HEK293T (cell line): ENCODE measurements at places on chromosomes 4 and X.

- no peak for DNase-seq
These were observed 134.7 kb downstream of the DCLK2 start for GRCh38 chr4:150212927-150213326.

GRCh38 chr4:185716141-185716551 is 95.8 kb downstream of the SORBS2 start:
- DNase-seq = no peak

DNA sequence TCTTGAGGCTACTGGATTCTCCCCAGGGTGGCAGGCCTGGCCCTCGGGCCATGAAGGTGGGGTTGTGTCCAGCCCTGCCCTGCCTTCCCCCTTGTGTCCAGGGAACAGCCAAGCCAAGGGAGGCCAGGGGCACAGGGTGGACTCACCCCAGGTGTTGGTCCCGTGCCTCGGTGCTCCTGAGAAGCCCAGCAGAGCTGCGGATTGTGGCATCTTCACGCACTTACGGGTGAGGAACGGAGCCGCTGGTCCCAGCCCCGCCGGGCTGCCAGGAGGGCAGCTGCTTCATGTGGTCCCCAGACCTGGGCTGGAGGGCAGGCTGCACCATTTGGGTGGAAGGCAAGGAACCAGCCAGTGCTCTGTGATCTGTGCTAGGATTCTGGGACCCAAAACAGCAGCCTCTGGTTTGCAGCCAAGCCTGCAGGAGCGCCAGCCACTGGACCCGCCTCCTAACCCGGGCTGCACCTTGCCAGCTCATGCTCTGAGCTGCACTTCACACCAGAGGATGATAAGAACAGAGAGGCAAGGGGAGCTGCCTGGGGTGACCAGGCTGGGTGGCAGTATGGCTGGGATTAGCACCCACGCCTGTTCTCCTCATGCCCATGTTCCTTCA is 36.1 kb upstream of the HMX1 start:
- DNase-seq = no peak

DNA sequence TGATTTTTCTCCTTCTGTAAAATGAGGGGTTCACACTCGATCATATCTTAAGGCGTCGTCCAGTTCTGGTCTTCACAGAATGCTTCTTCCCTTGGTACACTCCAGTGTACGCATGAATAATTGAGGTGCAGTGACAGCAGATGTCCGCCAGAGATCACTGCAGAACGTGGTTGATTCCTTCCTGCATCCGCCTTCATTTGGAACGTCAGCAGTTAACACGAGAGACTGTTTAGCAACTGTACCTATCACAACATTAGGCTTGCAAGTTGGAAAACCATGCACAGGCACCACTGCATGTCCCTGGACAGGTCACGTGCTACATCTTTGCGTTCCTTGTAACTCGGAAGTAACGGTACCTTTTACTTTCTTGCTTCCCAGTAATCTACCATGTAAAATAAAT is 66.0 kb upstream of the GEMIN8 start:
- peak; percentile 68 for DNase-seq

- DNase-seq = no peak
These were observed 16.0 kb downstream of the TNMD start for GRCh38 chrX:100600758-100601157.

GRCh38 chr4:39279416-39279815 is 86.7 kb downstream of the RFC1 start:
- DNase-seq = no peak

GRCh38 chr4:56804551-56804950 is 16.9 kb downstream of the SPINK2 start:
- no peak for DNase-seq
